Posterior vena cava (tissue), 2 donors: ENCODE measurements at places on chromosomes 2 and 18. TPM values are rescaled to one million over a fixed set of nuclear protein-coding genes. Genes with fewer than 3 reads are reported as not detected.

Gene XDH
- total RNA-seq = not detected

Gene ASPRV1
- total RNA-seq = 1.00 TPM

Gene HOXD12
- not detected for total RNA-seq

Gene CIB4
- not detected for total RNA-seq

Gene HDLBP
- total RNA-seq = 459 TPM

Gene CCDC85A
- 3.1 TPM for total RNA-seq

Gene FSHR
- total RNA-seq = not detected

Gene TMEM163
- total RNA-seq = 0.24 TPM

DNA sequence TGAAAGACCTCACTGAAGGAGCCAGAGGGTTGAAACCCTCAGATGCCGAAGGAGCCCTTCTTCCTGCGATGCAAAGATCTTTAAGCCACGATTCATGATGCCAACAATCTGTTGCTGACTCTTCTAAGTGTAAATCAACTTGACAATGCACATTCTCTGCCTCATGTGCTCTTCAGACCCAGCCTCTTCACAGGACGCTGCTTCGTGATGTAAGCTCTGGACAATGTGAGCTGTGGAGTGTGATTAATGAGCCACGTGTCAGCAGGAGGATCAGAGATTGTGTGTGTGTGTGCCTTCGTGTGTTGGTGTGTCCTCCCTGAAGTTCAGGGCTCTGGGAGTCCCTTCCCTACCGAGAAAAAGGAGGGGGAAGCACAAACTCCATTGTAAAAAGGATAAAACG, 26.5 kb upstream of the TWIST2 start:
- no peak for DNase-seq

GRCh38 chr2:127659408-127660290, 13.7 kb downstream of the GPR17 start:
- DNase-seq = peak; percentile 82

DNA sequence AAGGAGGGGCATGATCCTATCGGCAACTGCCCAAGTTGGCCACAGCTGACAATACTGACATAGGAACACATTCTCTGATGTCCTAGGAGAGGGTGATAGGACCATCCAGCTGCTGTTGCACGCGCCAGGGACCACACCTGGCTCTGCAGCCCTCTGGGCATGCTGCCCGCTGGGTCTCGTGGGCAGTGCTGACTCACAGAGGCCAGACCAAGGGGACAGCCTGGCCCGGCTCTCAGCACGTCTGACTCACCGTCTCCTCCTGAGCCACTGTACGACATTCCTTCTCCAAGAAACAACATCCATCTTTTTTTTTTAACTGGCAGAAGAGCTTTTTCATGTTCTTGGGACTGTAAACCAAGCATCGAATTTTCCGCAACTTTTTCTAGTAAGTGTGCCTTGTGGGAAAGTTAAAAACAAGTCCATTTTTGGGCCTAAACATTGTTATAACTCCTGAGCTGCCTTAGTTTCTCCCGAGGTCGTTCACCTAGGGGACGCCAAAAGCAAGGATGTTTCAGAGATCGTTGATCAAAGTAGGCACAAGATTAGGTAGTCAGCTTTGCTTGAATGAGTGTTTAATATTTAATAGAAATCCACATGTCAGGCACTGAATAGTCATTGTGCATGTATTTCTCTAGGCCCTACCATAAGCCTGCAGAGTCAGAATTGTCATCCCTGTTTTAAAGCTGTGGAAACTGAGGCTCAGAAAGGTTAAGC, 100.3 kb downstream of the TTC32 start:
- DNase-seq = peak; percentile 95

GRCh38 chr2:82528288-82528687, 1930.8 kb downstream of the SUCLG1 start:
- no peak for DNase-seq

DNA sequence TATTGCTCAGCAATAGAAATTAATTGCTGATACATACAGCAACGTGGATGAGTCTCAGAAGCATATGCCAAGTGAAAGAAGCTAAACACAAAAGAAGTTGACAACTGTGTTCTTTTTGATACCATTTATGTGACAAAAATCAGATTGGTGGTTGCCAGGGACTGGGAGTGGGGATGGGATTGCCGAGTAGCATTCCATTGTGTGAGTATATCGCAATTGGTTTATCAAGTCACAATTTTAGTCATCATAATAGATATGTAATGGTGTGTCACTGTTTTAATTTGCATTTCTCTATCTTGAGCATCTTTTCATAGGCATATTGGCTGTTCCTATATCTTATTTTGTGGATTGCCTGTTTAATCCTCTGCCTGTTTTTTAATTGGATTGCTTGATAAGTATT, 20.9 kb downstream of the STRADB start:
- DNase-seq = no peak

GRCh38 chr2:239807568-239807967, 217.6 kb downstream of the NDUFA10 start:
- no peak for DNase-seq

DNA sequence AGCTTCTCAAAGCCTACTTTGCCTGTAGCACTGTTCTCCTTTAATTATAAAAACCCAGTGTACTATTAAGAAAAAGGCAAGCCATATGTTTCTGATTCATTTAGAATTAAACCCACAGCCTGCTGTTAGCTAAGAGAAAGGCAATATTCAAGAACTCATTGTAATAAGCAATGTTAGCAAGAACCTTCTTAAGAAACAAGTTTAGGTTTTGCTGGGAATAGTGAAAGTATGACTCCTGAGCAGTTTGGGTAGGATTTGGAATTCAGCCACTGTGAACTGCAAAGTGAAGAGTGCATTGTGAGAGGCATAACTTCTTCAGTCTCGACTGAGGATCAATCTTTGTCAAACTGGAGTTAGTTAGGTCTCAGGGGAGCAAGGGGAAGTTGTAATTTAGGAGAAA, 206.5 kb upstream of the NT5C1B start:
- no peak for DNase-seq

DNA sequence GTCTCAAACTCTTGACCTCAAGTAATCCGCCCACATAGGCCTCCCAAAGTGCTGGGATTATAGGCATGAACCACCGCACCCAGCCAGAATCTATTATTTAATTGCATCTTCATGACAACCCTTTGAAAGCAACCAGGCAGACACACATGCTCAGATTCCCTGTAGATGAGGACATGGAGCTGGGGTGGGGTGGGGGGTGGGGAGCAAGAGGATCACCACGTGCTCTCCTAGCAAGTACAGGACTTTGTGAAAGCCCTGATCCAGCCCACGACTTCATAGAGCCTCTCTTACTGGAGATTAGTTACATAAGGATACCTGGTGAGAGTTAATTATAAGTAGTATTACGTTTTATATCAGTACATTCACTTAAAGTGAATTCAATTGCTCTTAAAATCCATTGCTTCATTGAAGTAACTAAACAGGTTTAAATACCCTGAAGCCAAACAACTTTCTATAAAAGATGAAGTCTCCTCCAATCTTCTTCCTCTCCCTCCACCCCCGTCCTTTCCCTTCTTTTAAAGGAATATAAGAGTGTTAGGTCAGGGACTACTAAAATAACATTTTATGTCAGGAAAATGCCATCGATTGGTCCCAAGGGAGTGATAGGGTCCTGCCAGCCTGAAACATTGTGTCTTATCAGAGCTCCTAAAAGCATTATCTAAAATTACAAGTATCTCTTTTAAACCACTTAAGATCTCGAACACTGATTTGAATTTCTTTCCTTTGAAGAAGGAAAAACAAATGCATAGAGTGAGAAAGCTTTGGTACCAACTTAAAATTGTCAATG, 123.9 kb downstream of the EPHA4 start:
- no peak for DNase-seq

DNA sequence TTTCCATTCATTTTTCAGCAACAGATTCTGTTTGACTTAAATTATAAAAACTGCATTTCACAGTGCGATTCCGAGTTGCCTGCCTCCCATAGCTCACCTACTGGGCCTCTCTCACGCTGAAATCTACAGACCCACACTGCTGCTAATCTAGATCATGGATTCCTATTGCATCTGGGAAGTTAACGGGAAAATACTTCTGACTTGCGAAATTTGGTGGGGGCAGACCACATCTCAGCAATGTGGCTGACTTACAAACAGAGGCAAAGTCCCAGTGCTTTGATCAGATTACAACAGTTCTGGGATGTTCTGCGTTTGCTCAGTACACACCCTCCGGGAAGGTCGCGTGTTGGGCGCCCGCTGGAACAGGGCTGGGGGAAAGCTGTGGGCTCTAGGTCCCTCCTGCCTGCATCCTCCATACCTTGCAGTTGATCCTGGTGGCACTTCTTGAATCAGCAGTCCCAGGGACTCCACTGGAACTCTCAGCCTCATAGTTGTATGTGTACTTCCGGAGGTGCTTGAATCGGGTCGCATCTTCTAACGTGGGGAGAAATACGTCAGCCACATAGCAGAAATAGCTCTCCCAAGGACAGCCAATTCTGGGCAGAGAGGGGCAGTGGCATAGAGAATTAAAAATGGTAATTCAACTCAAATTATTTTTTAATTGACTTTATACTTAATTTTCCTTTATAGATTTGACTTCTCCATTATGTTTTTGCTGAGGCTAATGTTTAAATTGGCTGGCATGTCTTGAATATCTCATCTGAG, 1.7 kb downstream of the APOB start:
- no peak for DNase-seq

DNA sequence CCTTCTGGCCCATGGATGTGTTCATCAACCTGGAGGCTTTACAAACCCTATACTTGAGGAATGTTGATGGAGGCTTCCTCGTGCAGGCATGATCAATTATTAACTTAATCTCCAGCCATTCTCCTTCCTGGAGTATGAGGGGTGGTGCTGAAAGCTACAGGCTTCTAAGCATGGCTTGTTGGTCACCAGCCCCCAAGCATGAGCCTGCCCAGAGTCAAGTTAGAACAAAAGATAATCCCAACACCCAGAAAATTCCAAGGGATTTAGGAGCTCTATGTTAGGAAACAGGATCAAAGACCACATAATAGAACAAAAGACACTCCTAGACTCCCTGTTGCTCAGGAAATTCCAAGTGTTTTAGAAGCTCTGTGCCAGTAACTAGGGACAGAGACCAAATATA, 63.1 kb downstream of the FAM171B start:
- DNase-seq = no peak

DNA sequence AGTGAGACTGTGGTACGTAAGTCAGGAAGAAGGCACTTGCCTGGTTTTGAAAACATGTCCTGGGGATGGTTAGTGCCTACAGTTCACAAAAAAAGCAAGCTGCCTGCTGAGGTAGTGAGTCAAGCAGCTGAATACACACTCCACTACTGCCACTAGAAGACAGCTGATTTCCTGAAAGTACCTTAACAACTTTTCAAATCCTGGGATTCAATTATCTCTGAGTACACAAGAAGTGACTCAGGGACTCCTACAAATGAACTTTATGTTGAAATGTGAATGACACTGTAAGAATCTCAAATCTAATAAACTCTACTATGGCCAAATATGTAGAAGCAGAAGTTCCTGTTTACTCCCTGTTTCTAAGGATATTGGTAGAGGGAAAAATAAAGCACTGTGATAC, 58.0 kb upstream of the ARL5A start:
- DNase-seq = no peak

DNA sequence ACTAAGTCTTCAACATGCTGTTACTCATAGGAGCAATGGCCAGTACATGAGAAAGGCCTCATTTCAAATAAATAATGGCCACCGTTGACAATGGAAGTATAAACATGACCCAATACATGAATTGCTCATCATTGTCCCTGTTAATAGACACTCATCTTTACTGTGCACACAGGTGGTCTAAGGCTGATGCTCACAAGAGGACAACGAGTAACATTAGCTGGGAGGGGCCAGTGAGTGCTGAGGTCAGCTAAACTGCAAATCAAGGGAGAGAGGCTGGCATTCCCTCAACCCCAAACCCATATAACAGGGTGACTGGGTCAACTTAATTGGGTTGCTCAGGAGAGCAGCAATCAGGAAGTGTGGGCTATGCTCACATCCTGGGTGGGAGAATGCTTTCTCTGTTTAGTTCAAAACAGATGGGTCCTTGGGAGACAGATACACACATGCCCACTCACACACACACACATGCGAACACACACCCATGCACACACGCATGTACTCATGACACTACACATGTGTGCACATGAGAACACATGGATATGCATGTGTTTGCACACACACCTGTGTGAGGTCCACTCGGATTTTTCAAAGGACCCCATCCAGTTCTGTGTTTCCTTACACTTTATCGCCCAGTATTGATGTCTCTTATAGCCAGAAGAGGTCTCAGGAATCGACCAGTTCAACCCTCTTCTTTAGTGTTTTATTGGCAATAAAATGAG, 172.0 kb downstream of the INHBB start:
- peak; percentile 40 for DNase-seq

DNA sequence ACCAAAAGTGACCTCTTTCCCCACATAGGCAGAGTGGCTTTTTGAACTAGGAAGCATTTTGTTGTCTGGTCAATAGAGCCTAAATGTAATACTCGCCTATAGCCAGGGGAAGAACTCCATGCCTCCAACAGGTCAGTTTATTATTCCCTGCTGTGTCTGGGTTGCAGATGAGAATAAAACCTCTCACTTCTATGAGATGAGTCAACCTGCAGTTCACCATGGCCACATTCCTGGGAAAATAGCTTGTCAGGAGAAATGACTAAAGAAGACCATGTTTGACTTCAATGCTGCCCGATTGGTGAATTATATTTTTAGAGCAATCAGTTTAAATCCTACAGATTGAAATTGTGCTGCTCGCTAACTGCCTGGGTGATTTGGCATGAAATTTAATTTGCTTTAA, 46.7 kb upstream of the LRRTM1 start:
- no peak for DNase-seq

DNA sequence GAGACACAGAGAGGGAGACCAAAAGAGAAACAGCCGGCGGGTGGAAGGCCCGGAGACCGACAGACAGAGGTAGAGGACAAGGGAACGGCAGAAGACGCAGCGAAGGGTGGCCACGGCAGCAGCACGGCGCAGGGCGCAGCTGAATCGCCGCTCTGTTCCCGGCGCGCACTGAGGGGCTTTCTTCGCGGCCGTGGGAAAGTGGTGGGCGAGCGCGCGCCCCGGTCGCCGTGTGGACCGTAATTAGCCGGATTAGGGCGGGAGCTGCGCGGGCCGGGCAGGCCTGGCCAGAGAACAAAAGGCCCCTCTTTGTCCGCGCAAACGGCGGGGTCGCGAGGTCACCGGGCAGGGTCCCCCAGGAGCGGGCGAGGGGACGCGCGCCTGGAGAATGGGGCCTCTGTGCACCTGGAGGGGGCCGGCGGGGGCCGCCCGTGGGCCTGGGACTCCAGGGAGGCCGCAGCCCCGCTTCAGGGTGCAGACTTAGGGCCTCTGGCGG, 158.3 kb downstream of the ZFP36L2 start:
- DNase-seq = peak; percentile 76

- DNase-seq = peak; percentile 87
Measured at GRCh38 chr2:105373344-105373781, 25.5 kb downstream of the FHL2 start.
